ENCODE measurements at places on chromosomes 1 and 21.

- DNase-seq = peak; percentile 70
These were observed 38.4 kb downstream of the ADAMTS1 start for GRCh38 chr21:26806801-26807295.

DNA sequence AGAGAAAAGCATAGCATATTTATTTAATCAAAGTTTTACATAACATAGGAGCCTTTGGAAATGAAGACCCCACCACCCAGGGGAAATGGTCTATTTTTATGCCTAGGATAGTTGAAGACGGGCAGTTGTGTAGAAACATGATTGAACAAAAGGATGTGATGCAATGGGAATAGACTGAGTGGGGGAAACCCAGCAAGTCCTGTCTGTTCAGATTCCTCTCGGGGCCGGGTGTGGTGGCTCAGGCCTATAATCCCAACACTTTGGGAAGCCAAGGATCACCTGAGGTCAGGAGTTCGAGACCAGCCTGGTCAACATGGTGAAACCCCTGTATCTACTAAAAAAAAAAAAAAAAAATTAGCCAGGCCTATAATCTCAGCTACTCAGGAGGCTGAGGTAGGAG is 298.3 kb downstream of the MATN1 start:
- DNase-seq = no peak

DNA sequence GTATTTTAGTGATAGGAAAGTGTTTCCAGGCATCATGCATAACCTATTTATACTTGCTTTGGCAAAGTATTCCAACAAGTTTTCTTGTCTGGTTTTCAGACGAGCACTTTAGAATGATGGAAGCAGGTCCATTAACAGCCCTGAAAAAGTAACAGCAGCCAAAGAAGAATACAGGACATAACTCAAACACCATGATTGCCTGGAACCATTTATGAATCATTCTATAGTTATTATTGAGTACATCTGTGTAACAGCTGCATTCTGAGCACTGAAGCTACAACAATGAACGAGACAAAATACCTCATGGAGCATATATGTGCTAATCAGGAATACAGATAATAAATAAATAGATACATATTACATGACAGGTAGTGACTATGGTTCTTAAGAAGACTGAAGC is 12.6 kb downstream of the IL10RB start:
- DNase-seq = no peak

GRCh38 chr1:79657951-79658658 is 651.6 kb upstream of the ADGRL4 start:
- DNase-seq = no peak

DNA sequence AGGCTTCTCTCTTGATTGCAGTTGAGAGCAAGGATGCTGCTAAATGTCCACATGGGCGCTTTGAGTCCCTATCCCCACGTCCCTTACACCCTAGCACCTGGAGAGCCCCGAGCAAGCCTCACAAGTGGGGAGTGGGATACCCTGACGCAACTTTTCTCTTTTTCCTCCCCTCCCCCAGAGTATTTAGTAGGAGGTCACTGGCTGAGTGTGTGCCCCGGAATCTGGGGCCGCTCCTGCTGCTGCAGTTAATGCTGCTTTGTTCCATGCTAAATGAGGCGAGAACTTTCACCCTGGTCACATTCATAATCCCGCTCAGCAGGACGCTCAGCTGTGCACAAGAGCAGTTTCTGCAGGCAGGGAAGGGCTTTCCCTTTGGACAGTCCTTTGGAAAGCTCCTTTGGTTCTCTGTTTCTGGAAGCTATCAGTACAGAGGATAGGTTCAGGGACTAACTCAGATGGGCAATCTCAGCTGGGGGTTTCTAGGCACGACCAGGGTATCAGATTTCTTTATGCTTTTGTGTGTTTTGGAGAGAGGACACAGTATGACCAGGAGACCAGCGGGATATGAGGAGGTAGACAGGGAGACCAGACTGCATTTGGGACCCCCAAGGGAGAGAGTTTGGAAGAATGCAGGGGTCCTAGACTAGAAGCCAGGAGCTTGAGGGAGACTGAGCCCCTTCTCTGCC is 75.9 kb downstream of the NOS1AP start:
- no peak for DNase-seq

GRCh38 chr21:24096651-24097050 is 1510.6 kb downstream of the MRPL39 start:
- no peak for DNase-seq

DNA sequence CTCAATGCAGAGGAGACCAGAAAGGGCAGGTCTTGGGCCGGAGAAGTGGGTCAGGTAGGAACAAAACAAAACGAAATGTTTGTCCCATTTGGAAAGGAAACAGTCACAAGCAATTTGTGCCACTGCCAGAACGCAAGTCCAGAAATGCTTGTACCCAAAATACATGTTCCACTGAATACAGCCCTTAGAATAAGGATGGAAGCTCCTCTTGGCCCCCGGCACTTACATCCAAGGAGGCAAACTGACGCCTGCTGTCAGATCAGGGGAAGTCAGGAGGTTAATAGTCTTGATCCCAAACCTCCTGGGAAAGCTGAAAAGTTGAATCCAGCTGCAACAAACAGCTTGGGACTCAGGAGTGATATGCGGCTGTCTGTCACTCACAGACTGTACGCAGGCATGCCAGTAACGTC is 75.9 kb upstream of the GALNT2 start:
- no peak for DNase-seq

GRCh38 chr1:42945164-42945563 is 13.5 kb downstream of the SLC2A1 start:
- no peak for DNase-seq
